ENCODE measurements at places on chromosomes 1 and 21. TPM values are rescaled to one million over a fixed set of nuclear protein-coding genes. Genes with fewer than 3 reads are reported as not detected.

DNA sequence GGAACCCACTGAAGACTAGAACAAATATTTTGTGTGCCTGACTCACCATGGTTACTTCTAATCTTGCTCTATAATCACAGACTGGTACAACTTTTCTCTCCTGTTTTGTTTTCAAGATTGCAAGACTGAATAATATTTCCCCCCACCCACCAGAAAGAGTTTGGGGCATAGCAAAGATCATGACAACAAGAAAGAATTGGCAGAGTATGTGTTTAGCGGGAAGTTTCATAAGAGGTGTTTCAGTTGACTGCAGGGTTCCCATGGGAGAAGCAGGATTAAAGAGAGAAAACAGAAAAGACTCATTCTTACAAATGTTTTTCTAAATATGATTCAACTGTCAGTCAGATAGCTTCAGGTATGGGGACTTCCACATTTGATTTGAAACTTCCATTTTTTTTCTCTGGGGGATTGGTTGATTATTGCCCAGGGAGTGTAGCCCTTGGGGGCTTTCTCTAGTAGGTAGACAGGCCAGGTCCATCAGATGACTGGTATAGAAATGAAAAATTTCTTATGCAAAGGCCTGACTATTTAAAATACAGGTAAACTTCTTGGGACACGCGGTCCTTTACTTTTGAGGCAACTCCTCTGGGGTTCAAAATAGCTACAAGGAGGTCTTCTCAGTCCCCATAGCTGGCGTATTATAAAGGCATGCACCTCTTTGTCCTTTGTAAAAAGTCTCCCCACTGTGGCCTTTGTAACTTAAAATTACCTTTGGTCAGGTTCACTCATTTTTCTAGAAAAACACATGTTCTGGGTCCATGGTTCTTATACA is 13.9 kb downstream of the OR14I1 start:
- H3K27me3 ChIP-seq, result no peaks in the 10 kb centered on the region
- H3K4me1 ChIP-seq, result no peaks in the 10 kb centered on the region
- DNase-seq, result no peak
- no peak overlapping the region for H3K27ac ChIP-seq
- H3K36me3 ChIP-seq, result no peaks in the 10 kb centered on the region

DNA sequence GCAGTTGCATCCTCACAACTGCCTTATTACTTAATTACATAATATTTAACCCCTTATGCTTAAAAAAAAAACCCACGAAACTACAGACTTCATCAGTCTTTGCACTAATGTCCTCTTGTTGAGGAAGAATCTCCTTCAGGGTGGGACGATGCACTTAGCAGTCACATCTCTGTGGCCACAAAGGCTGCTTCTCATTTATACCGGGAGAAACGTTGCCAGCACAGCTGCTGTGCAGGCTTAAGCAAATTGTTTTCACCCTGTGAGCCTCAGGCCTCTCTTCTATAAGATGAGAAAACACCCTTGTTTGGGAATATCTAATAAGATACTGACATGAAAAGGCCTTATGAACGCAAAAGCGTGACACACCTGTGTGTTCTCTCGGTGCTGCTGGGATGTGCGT is 2.9 kb upstream of the OBSCN start:
- no peak overlapping the region for H3K27ac ChIP-seq
- H3K4me3 ChIP-seq, result no peak overlapping the region
- no peaks in the 10 kb centered on the region for H3K4me1 ChIP-seq
- DNase-seq, result no peak
- H3K27me3 ChIP-seq, result peaks cover 7% of the 10 kb centered on the region

The MTARC1 gene
- polyA plus RNA-seq, result not detected

GRCh38 chr1:22870201-22870871 is 102.3 kb downstream of the LACTBL1 start:
- no peaks in the 10 kb centered on the region for H3K4me1 ChIP-seq
- DNase-seq, result no peak
- H3K4me3 ChIP-seq, result no peak overlapping the region
- H3K27ac ChIP-seq, result no peak overlapping the region

DNA sequence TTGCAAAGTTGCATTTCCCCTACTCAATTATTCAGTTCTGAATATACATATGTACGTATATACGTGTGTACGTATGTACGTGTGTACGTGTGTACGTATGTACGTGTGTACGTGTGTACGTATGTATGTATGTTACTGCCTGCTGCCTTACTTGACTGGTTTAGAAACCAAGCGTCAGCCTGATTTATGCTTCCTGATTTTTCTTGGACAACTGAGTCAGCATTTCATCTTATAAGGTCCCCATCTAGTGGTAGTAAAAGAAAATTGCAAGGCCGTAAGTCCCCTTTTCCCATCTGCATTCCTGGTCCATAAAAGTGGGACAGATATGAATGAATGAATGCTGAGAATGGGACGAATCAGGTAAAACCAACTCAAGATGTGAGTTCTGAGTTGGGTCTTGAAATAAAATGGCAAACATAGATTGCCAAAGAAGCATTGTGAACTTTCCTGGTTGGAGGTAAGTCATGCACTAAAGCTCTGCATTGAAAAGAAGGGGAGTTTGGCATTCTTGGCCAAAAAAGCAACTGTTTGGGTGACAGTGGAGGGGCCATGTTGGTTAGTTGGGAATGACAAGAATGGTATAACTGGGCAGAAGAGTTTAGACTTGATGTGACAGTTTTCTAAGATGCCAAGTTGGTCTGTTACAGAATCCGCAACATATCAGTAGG is 76.4 kb upstream of the DNAH14 start:
- H3K4me3 ChIP-seq, result no peak overlapping the region
- no peak overlapping the region for H3K27ac ChIP-seq
- no peaks in the 10 kb centered on the region for H3K27me3 ChIP-seq
- H3K36me3 ChIP-seq, result no peaks in the 10 kb centered on the region

DNA sequence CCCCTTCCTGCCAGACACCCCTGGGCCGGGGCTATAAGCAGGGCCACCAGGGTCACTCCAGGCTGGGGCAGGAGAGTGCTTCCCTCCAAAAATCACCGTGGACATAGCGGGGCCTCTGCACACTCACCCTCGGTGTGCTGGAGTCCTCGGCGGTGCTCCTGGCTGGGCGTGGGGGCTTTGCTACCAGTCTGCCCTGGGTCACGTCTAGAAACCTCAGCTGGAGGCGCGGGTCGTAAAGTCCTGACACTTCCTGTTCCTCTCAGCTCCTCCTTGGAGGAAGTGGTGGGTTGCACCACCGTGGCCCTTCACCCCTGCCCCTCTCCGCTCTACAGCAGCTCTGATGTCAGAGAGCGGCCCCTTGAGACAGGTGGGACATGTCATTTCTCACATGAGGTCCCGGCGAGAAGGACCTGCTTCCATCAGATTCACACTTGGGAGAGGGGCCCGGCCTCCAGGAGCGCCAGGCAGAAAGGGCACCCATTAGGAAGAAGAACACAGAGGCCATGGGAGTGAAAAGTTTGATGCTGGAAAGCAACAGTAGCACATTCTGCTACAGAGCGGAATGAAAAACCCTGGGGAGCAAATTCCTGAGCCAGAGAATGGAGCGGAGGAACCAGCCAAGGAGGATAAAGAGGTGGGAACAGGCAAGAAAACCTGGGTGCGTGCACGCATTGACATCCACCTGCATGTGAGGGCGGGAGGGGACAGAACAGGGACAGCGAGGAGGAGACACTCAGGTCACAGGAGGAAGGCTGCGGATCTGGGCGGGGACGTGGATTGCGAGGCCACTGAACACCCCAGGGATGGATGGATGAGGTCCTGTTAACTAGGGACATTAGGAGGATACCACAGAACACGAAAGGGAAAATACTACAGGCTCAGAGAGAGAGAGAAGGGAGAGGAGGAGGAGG is at the start of gene ITGB2:
Gene ITGB2 (minus strand): TSS at position 206 of the 911 bp plus-strand sequence. CDS start 10,117 bp downstream, outside the sequence.
- H3K36me3 ChIP-seq, result peaks cover 3% of the 10 kb centered on the region
- H3K27ac ChIP-seq, result peak within 1 kb of the TSS; percentile 71
- H3K4me3 ChIP-seq, result peak within 1 kb of the TSS; percentile 94
- peaks cover 65% of the 10 kb centered on the region for H3K4me1 ChIP-seq
- peak; percentile 54 for DNase-seq
- no peaks in the 10 kb centered on the region for H3K27me3 ChIP-seq

The NECTIN4 gene
- polyA plus RNA-seq, result not detected

- H3K4me1 ChIP-seq, result no peaks in the 10 kb centered on the region
- DNase-seq, result no peak
- H3K36me3 ChIP-seq, result no peaks in the 10 kb centered on the region
- H3K27me3 ChIP-seq, result no peaks in the 10 kb centered on the region
- H3K4me3 ChIP-seq, result no peak overlapping the region
Observed at GRCh38 chr1:118821801-118822200, 166.3 kb downstream of the TBX15 start.

DNA sequence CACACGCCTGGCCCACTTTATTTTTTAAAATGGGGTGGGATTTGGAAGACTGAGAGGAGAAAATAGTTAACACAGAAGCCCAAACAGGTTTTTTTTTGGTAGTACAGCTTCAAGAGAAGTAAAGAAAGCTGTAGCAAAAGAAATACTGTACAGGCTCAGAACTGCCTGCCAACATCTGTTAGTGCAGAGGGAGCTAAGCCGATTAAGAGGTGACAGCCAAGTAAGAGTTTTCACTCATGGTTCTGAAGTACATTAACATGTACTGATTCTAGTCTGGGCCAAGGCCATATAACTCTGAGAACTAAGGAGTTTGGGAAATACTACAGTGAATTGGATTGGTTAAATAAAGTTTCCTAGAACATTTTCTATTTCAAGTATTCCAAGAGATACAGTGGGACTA is 51.6 kb downstream of the EIF2B3 start:
- H3K4me1 ChIP-seq, result no peaks in the 10 kb centered on the region
- no peak overlapping the region for H3K27ac ChIP-seq
- no peak overlapping the region for H3K4me3 ChIP-seq
- no peaks in the 10 kb centered on the region for H3K27me3 ChIP-seq
- DNase-seq, result no peak

- H3K27ac ChIP-seq, result no peak overlapping the region
- no peaks in the 10 kb centered on the region for H3K27me3 ChIP-seq
- H3K4me1 ChIP-seq, result no peaks in the 10 kb centered on the region
- H3K36me3 ChIP-seq, result no peaks in the 10 kb centered on the region
- no peak overlapping the region for H3K4me3 ChIP-seq
Observed at GRCh38 chr1:201215531-201216357, 25.1 kb downstream of the IGFN1 start.

- H3K36me3 ChIP-seq, result no peaks in the 10 kb centered on the region
- H3K27me3 ChIP-seq, result no peaks in the 10 kb centered on the region
- H3K27ac ChIP-seq, result no peak overlapping the region
- H3K4me3 ChIP-seq, result no peak overlapping the region
Observed at GRCh38 chr1:212718499-212718898, 18.9 kb upstream of the BATF3 start.

The PLXNA2 gene
- polyA plus RNA-seq, result 1.0 TPM

The RXFP4 gene
- polyA plus RNA-seq, result 0.29 TPM

DNA sequence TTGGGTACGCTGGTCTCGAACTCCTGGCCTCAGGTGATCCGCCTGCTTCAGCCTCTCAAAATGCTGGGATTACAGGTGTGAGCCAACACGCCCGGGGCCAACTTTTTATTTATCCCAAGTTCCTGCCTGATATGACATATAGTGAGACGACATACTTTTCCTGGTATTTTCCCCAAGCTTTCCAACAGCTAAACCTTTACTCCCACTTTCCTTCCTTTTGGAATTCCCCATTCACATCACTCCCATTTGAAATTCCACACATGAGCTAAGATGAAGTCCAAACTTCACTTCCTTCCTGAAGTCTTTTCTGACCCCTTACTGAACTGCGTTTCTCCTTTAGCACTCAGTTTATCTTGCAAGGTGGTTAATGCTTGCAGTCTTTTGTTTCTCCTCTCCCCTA is 64.1 kb downstream of the S1PR1 start:
- DNase-seq, result no peak
- H3K4me3 ChIP-seq, result no peak overlapping the region
- no peaks in the 10 kb centered on the region for H3K4me1 ChIP-seq
- no peak overlapping the region for H3K27ac ChIP-seq

GRCh38 chr21:44970766-44971671 is 31.2 kb downstream of the SLX9 start:
- H3K36me3 ChIP-seq, result no peaks in the 10 kb centered on the region
- no peak overlapping the region for H3K27ac ChIP-seq
- H3K4me1 ChIP-seq, result peaks cover 13% of the 10 kb centered on the region
- no peak for DNase-seq

The OR2T33 gene
- polyA plus RNA-seq, result not detected

DNA sequence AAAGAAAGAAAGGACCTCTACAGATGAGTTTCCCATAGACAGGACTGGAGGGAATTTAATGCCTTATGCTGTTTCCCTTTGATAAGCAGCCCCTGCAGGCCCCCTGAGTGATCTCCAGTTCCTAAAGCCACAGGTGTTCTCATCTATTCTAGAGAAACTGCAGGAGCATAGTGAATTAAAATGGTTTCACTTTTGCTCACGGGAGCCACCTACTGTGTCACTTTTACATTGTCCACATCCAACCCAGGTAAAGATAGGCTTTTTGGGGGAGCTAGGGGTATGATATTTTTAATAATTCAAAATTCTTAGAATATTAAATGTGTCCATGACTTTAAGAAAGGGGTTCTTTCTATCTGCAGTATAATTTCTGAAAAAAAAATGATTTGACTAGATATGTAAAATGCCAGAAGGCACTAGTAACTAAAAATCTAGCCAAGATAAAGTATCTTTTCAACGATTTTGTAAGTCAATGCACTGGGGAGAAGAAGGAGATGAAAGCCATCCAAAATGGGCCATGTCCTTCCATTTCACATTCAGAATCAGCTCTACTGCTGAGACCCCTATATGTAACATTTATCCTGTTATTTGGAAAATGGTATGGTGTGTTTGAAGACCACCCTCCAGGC is 267.3 kb upstream of the DUSP10 start:
- DNase-seq, result no peak
- no peak overlapping the region for H3K27ac ChIP-seq
- H3K36me3 ChIP-seq, result no peaks in the 10 kb centered on the region
- no peaks in the 10 kb centered on the region for H3K4me1 ChIP-seq

DNA sequence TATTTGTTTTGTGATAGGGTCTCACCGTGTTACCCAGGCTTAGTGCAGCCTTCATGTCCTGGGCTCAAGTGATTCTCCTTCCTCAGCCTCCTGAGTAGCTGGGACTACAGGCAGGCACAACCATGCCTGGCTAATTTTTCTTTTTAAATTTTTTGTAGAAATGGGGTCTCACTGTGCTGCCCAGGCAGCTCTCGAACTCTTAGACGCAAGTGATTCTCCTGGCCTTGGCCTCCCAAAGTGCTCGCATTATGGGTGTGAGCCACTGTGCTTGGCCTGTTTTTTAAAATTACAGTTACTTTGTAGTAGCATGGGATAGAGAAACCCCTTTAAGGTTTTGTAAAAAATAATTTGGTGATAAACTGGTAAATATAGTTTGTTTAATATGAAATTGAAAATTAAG is 69.9 kb downstream of the RPS6KC1 start:
- no peak overlapping the region for H3K27ac ChIP-seq
- no peak for DNase-seq
- H3K4me3 ChIP-seq, result no peak overlapping the region
- H3K4me1 ChIP-seq, result no peaks in the 10 kb centered on the region

The ZBTB8A gene
- polyA plus RNA-seq, result not detected

GRCh38 chr1:95509989-95510388 is 276.0 kb downstream of the RWDD3 start:
- no peak for DNase-seq
- H3K27me3 ChIP-seq, result no peaks in the 10 kb centered on the region
- no peak overlapping the region for H3K27ac ChIP-seq
- no peaks in the 10 kb centered on the region for H3K4me1 ChIP-seq

The SH2D1B gene
- 0.10 TPM for polyA plus RNA-seq

GRCh38 chr1:101769520-101769919 is 227.2 kb downstream of the OLFM3 start:
- no peaks in the 10 kb centered on the region for H3K36me3 ChIP-seq
- H3K27ac ChIP-seq, result no peak overlapping the region
- H3K4me1 ChIP-seq, result no peaks in the 10 kb centered on the region
- H3K4me3 ChIP-seq, result no peak overlapping the region
- no peak for DNase-seq

GRCh38 chr1:177007437-177008161 is 156.9 kb downstream of the ASTN1 start:
- H3K4me1 ChIP-seq, result no peaks in the 10 kb centered on the region
- DNase-seq, result no peak
- H3K27me3 ChIP-seq, result no peaks in the 10 kb centered on the region
- H3K4me3 ChIP-seq, result no peak overlapping the region
- H3K27ac ChIP-seq, result no peak overlapping the region

The LCE2B gene
- polyA plus RNA-seq, result not detected

Data from CD8-positive, alpha-beta memory T cell (primary cell).